T-helper 22 cell (primary cell): ENCODE measurements at places on chromosomes 6 and 20.

GRCh38 chr20:24425523-24426135 lies 43.8 kb upstream of the SYNDIG1 start:
- DNase-seq: no peak

GRCh38 chr6:106385530-106385929 lies 25.0 kb downstream of the CRYBG1 start:
- no peak for DNase-seq

DNA sequence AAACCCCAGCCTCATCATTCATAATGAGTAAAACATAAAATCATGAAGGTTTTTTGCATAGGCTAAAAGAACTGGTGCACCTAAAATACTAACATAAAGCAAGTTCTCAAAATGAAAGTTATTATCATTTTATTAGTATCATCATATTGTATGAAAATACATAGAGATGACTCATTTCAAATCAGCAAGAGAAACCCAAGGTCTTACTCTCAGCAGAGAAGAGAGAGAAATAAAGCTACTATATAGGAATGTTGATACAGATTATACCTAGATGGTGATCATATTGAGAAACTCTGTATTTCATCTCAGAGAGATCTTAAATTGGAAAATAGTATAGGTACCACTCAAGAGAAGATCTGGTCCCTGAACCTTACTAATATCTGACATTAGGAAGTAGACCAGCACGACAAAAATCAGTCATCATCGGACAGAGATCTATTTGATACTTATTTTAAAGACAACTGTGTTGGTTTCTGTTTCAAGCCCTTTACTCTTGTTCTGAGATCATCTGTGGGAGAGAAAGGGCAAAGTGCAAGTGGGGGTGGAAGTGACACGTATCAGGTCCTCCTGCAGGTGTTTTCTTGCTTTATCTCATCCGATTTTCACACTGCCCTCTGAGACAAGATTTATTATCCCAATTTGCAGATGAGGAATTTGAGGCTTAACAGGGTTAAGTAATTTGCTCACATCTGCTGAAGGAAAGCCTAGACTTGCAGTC lies 532.3 kb downstream of the MAFB start:
- DNase-seq: no peak

DNA sequence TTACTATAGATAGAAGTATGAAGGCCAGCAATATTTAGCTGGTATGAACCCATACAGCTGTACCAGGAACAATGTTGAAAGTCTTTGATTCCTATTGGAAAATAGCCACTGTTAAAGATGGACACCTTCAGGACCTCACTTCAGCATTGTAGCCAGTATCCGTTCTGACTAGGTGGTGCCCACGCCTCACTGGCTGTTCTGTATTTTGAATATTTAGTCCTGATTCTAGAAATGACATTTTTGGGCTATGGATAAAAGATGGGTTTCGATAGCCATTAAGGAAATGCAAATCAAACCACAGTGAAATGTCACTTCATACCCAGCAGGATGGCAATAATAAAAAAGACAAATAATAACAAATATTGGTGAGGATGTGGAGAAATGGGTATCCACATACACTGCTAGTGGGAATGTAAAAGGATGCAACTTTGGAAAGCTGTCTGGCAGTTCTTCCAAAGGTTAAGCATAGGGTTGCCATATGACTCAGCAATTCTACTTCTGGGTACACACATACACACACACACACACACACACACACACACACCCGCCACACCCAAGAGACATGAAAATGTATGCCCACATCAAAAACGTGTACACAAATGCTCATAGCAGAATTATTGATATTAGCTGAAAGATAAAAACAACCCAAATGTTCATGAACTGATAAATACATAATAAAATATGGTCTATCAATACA lies 56.8 kb downstream of the UTRN start:
- DNase-seq: no peak

DNA sequence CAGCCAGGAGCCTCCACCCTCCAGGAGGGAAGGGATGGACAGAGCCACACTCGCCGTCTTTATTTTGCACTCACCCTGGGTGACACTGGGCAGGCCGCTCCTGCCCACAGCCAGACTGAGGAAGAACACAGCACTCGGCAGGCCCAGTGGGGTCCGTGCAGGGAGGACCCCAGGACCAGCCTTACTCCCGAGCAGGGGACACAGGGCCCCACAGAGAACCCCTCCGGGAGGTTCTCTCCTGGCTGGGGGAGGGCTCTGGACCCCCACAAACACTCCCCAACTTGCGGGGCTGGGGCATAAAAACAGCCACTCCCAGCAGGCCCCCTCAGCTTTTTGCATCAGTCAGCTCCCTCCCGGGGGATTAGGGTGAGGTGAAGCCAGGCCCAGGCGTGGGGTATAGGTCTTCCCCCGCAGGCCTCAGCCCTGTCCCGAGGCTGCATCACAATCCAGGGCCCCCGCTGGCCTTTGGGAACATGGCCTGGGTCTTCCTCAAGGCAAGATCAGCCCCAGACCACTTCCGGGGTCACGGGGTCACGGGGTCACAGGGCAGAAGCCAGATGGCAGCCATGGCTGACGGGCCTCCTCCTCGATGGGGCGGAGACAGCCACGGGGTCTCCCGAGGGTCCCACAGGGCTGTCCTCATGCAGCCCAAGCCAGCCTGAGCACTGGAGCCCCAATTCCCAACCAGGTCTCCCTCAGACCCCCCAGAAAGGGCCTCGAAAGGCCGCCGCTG lies 3.2 kb downstream of the TNFRSF6B start:
- DNase-seq: no peak

- DNase-seq: peak; percentile 7
Measured at GRCh38 chr20:25042531-25043498, 15.1 kb downstream of the ACSS1 start.

DNA sequence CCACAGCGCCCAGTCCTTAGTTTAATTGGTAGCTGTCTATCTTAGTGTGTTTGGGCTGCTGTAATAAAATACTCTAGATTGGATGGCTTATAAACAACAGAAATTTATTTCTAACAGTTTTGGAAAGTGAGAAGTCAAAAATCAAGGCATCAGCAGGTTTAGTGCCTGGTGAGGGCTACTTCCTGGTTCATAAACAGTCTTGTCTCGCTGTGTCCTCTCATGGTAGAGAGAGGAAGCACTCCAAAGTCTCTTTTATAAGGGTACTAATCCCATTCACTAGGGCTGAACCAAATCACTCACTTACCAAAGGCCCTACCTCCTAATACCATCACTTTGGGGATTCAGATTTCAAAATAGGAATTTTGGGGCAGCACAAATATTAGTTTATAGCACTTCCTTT lies 336.9 kb upstream of the RSPO3 start:
- no peak for DNase-seq

DNA sequence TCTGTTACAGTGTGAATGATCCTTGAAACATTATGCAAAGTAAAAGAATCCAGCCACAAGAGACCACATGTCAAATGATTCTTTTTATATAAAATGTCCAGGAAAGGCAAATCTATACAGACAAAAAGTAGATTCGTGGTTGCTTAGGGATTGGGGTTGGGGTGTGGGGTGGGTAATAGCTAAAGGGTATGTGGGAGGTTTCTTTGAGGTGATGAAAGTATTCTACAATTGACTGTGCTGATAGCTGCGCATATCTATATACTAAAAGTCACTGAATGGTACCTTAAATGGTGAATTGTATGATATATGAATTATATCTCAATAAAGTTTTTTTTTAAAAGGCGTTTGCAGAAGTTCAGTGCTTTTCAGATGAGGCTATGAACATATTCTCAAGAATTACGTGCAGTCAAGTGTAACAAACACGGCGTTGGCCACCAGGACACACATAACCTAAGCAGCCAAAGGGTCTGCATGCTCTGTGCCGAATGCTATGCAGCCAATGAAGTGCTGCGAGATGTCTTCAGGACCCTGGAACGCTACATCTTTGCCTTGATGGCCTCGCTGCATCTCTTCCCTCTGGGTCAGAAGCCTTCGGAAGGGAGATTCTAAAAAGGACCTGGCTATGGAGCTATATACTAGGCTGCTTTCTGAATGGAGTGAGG lies 96.9 kb downstream of the SCML4 start:
- DNase-seq: no peak

DNA sequence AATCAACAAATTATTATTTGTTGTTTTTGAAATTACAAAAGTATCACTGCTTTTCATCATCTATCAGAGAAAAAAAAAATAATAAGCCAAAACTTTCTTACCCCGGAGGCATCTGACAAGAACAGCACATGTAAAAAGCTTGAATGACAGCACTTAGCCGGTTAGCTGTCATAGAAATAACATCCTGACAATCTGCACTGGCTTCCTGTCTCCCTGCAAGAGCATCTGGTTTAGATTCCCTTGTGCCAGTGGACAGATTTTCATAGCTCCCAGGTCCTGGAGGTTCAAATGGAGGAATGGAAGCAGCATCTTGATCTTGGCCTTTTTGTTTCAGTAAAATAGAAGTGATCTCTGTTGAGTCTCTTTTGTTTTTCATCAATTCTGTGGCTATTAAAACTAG lies 74.8 kb downstream of the HACE1 start:
- DNase-seq: no peak

- no peak for DNase-seq
Measured at GRCh38 chr6:7219310-7219709, 93.7 kb downstream of the SSR1 start.

DNA sequence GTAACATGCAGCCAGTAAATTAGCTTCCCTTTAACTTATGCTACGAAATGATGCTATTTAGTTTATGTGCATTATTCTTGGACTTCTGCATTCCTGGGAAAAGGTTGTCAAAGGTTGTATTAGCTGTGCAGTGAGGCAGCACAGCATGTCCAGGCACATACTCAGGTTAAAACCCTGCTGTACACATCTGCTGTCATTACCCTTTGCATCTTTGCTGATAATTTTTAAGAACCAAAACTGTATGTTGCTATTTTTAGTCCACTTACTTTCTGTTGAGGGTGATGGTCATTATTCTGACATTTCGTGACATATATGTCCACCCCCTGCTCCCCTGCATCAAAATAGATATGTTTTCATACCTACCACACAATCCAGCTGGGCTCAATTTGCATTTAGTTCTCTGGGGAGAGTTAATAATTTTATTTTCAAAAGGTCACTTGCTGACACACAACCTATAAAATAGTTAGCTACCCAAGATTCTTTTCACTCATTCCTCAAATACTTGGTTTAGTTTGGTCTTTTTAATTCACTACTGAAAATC lies 142.5 kb upstream of the SPACA1 start:
- DNase-seq: no peak

- no peak for DNase-seq
Measured at GRCh38 chr6:91664327-91664959, 1077.6 kb upstream of the MAP3K7 start.

DNA sequence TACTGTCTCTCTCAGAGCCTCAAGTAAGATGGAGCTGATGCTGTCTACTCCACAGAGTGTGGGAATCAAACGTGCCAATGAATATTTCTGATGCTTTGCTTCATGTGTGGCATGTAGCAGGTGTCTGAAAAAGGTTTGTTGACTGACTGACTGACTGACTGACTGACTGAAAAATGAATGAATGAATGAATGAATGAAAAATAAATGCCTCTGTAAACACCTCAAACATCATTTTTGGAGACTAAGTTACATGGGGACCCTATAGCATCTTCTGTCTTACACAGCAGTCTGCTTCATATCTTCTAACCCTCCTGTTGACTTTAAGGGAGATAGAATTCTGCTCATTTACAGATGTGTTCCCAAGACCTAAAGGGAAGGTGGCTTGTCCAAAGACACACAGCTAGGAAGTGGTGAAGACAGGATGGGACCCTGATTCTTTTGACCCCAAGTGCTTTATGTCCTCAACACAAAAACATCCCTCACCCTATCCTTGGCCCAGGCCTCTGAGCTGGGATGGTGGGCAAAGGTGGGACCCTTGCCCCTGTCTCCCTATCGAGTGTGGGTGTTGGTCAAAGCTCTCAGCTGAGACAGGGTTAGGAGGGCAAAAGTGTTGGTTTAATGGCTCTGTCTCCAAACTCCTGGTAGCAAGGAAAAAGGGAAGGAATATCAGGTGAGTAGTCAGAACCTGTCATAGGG lies 104.4 kb downstream of the TOX2 start:
- DNase-seq: no peak

GRCh38 chr6:141218583-141218982 lies 914.1 kb upstream of the GJE1 start:
- no peak for DNase-seq

- DNase-seq: no peak
Measured at GRCh38 chr6:105795913-105796517, 290.1 kb upstream of the PRDM1 start.

DNA sequence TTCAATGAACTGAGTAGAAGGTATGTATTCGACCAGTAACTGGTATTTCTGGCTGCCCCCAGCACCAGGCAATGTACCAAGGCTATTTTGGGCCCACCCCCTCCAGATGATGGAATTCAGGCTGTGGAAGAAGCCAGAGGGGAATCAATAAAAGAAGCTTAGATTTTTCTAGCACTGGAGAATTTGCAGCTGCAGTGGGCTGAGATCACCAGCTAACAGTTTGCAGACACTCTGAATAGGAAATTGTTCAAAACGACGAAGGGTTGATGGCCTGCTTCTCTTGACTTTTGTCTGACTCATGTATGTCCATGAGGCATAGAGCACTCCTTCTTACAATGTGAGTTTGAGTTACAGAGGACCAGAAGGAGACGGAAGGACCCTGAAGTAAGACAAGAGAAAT lies 32.4 kb upstream of the FBXO9 start:
- no peak for DNase-seq

GRCh38 chr6:53658992-53659391 lies 6.6 kb downstream of the KLHL31 start:
- DNase-seq: no peak

DNA sequence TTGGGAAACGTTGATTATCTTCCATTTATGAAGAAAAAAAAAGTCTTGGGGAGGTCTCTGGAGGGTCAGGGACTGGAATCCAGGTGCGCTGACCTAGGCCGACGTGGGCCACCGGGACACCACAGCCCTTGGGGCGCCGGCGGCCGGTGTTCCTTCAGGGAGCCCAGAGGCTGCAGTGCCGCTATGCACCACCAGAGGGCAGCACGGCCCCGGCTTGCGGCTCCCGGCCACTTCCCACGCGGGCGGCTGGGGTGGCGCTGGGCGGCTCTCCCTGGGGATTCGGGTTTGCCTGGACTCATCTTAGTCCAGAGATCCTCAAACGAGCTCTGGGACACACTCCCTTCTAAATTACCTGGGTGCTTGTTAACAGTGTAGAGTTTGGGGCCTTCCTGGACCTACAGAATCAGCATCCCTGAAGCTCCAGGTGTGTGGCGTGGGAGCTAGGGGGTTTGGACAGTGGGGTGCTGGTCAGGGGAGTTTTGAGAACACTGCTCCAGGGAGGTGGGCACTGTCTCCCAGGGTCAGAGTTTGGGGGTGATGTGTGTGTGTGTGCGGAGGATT lies 23.0 kb upstream of the GTSF1L start:
- DNase-seq: peak; percentile 39

DNA sequence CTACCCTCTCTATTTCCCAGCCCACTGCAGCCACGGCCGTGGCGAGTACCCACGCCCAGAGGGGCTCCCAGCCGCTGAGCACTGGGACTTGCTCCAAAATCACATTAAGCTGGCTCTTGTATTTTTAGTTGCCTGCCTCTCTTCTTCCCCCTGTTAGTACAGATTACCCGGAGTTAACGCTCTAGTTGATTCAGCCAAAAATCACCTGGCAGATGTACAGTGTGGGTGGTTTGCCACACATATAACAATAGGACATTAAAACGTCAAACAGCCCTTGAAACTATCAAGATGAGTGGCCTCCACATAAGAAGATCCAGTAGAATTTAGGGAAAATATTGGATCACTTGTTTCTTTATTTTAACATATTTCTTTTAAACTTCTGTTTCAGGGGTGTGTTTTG lies 268.8 kb upstream of the PRDM1 start:
- DNase-seq: no peak
